ENCODE measurements at places on chromosomes 12 and 14.

DNA sequence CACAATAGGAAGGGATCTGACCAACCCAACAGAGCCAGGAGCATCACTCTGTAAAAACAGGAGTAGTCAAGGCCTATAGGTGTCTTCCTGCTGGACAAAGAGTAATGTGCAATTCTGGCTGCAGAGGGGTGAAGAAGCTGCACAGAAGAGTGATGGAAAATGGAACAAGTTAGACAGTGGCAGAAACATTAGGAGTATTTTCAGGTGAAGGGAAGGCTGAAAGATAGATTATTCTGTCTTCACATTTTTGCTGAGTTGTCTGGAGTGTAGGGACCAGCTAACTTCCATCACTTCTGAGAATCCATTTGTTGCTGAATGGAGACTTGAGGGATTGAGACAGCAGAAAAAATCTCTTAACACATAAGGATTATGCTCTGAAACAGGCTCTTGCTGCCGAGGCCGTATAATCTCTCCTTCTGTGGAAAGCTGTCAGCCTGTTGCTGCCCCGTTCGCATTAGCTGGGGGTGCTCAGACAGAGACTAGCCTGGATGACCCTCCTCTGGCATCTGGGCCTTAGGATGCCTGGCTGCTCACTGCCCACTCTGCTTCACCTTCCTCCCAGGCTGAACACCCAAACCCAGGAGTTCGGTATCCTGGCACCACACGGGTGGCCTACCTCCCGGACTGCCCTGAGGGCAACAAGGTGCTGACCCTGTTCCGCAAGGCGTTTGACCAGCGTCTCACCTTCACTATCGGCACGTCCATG lies 3.1 kb upstream of the ARHGEF25 start:
- no peak for DNase-seq

GRCh38 chr12:120498870-120499515 lies 3.1 kb downstream of the DYNLL1 start:
- no peak for DNase-seq

DNA sequence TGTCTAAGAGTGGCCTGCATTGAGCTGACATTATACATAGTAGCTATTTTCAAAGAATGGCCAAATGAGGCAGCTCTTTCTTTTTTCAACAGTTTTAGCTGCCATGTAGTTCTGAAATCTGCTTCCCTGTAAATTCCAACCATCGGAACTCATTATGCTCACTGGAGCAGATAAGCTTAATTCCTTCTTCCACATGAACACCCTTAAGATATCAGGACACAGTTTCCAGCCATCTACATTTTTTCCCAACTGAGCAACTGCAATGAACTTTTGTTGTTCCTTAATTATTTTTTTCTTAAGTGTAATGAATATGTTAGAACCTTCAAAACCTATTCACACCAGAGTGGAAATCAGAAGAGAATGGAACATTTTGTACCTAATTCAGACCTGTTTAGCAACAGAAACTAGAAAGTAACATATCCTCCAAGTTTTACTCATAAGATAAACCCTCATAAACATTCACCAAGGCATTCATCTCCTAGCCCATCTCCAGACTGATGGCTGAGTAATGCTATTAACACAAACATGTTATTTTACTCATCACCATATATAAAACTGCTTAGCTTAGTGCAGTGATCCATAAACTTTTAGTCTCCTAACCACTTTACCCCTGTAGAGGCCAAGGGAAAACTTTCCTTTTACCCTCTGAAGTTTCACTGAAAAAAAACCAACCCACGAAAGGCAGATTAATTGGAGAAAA lies 296.1 kb upstream of the SYT1 start:
- DNase-seq = no peak

DNA sequence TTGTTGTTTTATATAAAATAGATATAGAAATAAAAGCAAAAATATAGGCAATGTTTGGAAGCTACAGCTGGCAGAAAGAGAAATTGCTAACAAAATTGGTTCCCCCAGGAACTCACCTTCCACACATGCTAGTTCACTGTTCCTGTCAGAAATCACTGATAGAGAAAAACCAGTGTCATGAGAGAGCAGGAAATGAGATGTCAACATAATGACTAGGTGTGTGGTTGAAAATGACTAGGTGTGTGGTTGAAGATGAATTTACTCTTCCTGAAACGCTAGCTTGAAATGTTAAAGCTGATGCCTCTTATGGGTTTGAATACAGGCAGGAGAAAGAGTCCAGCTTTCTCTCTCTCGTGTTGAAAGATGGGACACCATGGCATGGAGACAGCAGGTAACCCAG lies 216.3 kb downstream of the C12orf42 start:
- DNase-seq = no peak

DNA sequence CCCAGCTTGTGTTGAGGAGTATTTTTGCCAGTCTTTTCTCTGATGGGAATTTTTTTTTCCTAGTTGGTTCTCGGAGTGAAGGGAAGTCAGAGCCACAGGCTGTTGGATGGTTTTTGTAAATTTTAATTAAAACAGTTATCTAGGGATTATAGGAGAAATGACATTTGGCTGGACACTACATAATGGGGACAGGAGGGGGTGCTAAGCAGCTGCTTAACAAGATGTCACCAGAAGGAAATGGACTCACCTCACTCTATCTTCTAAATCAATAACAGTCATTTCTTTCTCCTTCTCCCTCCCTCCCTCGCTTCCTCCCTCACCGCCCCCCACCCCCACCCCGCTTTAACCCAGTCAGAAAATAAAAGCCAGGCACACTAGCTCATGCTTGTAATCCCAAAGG lies 93.4 kb upstream of the TMEM233 start:
- no peak for DNase-seq

Data from stimulated activated CD4-positive, alpha-beta T cell treated with anti-CD3 and anti-CD28 coated beads, Interleukin-4, amount 100 ng/mL, for 24 hours (primary cell).